Midbrain (tissue), 1 donor: ENCODE measurements at places on chromosomes 12 and 14.

- no peak for DNase-seq
Observed at GRCh38 chr14:65006261-65006721, 19.6 kb downstream of the FNTB start.

- no peak for DNase-seq
Observed at GRCh38 chr14:57560681-57561080, 67.0 kb upstream of the CCDC198 start.

DNA sequence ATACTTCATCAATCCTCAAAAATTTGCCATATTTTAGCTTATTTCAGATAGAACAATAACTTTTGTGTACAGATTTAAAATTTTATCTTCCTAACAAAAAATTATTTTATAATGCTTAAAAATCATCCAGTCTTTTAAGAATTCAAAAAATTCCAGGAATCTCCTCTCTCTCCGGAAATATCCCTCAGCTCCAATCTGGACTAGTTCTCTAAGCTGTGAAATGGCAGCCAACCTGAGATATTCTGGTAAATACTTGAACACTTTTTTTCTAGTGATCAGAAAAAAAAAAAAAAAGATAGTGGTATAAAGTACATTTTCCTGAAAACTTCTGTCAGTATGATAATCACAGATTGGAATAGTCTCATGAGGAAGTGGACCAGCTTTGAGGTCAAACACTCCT lies 57.6 kb downstream of the SSPN start:
- no peak for DNase-seq

DNA sequence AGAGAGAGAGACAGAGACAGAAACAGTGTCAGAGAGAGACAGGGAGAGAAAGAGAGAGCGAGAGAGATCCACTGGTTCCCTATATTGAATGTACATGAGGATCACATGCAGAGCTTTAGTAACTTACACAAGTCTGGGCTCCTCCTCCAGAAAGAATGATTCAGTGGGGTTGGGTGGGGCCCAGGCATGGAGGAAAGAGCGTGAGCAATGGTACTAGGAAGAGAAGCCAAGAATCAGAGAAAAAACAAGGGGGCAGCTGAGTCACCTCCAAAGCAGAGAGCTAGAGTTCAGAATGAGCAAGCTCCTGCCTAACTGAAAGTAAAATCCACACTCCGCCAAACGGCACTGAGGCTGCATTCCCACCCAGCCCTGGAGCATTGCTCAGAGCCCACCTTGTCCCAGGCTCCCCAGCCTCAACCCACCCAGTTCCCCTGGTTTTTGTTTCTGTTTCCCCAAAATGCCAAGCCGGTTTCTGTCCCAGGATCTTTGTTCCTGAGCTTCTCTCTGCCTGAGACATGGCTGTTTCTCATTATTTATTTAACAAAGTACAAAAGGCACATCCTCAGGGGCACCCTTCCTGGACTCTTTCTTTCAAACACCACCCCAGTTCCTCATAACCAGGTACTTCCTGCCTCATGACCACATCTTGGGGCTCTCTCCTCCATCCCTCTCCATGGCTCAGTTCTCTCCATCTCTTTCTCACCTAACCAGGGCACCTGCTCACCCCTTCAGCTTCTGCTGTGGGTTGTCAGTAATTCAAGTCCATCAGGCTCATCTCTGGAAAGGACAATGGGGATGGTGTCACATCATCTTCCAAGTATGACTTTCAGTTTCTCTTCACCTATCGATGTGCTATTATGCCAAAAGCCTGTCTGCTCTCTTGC lies 670.3 kb upstream of the TBX3 start:
- DNase-seq = no peak

DNA sequence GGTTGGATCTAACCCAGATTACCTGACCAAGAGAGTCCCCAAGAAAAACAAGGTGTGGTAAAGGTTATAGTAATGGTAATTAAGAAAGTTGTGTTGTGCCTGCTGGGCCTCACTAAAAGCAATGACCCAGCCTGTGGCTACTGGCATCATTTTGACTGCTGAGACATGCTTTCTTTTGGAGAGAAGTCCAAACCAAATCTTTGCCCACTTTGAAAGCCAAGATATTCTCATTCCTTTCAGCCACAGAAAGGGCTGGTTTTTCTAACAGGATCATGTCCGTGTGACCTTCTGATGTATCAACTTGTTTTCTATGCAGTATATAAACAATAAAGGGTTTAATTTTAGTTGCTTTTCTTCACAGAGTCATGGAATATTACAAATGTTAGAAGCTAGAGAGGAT lies 388.6 kb downstream of the RAD51B start:
- DNase-seq = no peak
